ENCODE measurements at places on chromosomes 6 and 20. TPM values are rescaled to one million over a fixed set of nuclear protein-coding genes. Genes with fewer than 3 reads are reported as not detected.
A peak's percentile ranks its signal among the peaks of the same experiment; 100 is the strongest.

The ZC2HC1B gene
- total RNA-seq, result not detected

The TGM3 gene
- total RNA-seq, result not detected

The MCCD1 gene
- not detected for total RNA-seq

The ZNF334 gene
- not detected for total RNA-seq

The PTK6 gene
- total RNA-seq, result 15.9 TPM

The TFAP2C gene
- total RNA-seq, result 3.1 TPM

The DLK2 gene
- 0.86 TPM for total RNA-seq

The TMEM217 gene
- total RNA-seq, result 0.99 TPM

The PKHD1 gene
- 25.2 TPM for total RNA-seq

GRCh38 chr6:156953479-156954146 is 176.4 kb downstream of the ARID1B start:
- H3K4me3 ChIP-seq, result peak overlapping the region; percentile 26
- peaks cover 5% of the 10 kb centered on the region for H3K36me3 ChIP-seq
- no peaks in the 10 kb centered on the region for H3K27me3 ChIP-seq
- peaks cover 15% of the 10 kb centered on the region for H3K4me1 ChIP-seq

- no peaks in the 10 kb centered on the region for H3K27me3 ChIP-seq
- no peak overlapping the region for H3K27ac ChIP-seq
- H3K4me3 ChIP-seq, result no peak overlapping the region
- H3K36me3 ChIP-seq, result peaks cover 10% of the 10 kb centered on the region
- no peak for DNase-seq
Observed at GRCh38 chr6:30841644-30842504, 42.4 kb upstream of the DDR1 start.

DNA sequence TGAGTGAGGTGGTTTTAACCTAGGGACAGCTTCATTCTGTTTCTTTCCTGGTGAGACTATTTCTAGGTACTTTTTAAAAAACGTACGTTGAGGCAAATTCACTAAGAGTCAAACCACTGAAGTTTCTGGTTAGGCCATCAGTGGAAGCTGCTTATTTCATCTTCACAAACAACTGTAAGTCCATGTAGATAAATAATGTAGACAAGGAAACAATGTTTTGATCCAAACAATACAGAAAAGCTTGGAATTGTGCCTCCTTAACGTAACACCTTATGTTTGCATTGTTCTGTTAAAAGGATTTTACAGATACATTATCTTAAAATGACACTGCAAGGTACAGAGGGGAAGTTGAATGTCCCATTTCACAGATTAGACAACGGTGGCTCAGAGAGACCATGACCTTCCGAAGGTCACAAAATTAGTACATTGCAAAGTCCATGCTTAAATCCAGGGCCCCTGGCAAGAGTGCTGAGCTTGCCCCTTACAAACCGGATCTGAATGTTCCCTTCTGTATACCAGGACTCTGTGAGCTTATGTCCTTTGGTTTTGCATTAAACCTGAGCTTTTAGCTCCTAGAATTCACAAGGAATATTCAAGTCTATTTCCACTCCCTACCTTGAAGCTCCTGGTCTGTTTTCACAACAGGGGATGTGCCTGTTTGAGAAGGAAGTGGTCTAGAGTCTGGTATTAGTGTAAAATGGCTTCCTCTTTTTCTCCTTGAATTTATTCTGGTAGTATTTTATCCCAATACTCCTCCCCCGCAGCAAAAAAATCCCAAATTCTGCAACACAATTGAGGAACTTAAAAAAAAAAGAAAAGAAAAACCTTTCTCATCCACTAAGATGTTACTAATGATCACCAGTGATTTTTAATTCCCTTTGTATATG is 28.9 kb upstream of the ZNF217 start:
- peaks cover 49% of the 10 kb centered on the region for H3K4me1 ChIP-seq
- H3K4me3 ChIP-seq, result peak overlapping the region; percentile 57
- no peak for DNase-seq
- H3K27me3 ChIP-seq, result no peaks in the 10 kb centered on the region
- H3K36me3 ChIP-seq, result peaks cover 26% of the 10 kb centered on the region

DNA sequence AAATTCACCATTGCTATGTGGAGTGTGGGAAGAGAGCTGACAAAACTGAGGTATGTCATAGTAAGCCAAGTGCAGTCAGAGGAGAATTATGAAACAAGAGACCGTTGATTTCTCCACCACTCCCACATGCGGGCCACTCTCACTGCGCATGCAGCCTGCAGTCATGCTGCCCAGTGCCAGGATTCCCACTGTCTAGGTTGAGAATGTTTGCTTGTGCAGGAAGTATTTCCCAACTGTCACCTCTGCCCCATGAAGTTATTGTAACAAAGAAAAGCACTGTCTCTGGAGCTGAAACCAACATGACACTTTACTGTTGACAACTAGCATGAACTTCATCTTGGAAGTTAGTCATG is 18.7 kb upstream of the SFT2D1 start:
- peaks cover 5% of the 10 kb centered on the region for H3K36me3 ChIP-seq
- H3K27me3 ChIP-seq, result no peaks in the 10 kb centered on the region
- no peak overlapping the region for H3K4me3 ChIP-seq
- DNase-seq, result peak; percentile 51
- peaks cover 7% of the 10 kb centered on the region for H3K4me1 ChIP-seq

DNA sequence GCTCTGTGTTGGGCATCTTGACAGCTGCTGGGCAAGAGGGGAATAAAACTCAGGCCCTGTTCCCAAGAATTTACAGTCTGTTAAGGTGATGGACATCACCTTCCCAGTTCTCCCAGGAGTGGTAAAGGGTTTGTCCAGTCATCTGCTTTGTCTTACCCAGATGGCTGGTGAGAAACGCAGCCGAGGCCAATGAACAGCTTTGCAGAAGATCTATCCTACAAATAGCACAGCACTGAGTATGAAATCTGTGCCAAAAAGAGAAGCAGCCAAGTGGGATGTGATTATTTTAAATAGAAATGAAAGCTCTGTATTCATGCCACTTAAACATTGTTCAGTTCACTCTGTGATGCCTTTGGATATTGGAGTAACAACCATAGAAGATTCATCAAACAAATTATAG is 132.7 kb upstream of the SLC22A16 start:
- H3K27me3 ChIP-seq, result no peaks in the 10 kb centered on the region
- H3K27ac ChIP-seq, result no peak overlapping the region
- no peak for DNase-seq
- H3K4me3 ChIP-seq, result no peak overlapping the region
- H3K36me3 ChIP-seq, result no peaks in the 10 kb centered on the region

GRCh38 chr20:1907586-1907985 is 12.4 kb downstream of the SIRPA start:
- no peak overlapping the region for H3K27ac ChIP-seq
- DNase-seq, result no peak
- no peak overlapping the region for H3K4me3 ChIP-seq
- H3K4me1 ChIP-seq, result peaks cover 28% of the 10 kb centered on the region
- H3K27me3 ChIP-seq, result no peaks in the 10 kb centered on the region

- H3K27ac ChIP-seq, result peak overlapping the region; percentile 68
- peak overlapping the region; percentile 89 for H3K4me3 ChIP-seq
- H3K4me1 ChIP-seq, result peaks cover 49% of the 10 kb centered on the region
- H3K27me3 ChIP-seq, result no peaks in the 10 kb centered on the region
- DNase-seq, result peak; percentile 21
Observed at GRCh38 chr6:166955121-166955864, 1.1 kb downstream of the RNASET2 start.

DNA sequence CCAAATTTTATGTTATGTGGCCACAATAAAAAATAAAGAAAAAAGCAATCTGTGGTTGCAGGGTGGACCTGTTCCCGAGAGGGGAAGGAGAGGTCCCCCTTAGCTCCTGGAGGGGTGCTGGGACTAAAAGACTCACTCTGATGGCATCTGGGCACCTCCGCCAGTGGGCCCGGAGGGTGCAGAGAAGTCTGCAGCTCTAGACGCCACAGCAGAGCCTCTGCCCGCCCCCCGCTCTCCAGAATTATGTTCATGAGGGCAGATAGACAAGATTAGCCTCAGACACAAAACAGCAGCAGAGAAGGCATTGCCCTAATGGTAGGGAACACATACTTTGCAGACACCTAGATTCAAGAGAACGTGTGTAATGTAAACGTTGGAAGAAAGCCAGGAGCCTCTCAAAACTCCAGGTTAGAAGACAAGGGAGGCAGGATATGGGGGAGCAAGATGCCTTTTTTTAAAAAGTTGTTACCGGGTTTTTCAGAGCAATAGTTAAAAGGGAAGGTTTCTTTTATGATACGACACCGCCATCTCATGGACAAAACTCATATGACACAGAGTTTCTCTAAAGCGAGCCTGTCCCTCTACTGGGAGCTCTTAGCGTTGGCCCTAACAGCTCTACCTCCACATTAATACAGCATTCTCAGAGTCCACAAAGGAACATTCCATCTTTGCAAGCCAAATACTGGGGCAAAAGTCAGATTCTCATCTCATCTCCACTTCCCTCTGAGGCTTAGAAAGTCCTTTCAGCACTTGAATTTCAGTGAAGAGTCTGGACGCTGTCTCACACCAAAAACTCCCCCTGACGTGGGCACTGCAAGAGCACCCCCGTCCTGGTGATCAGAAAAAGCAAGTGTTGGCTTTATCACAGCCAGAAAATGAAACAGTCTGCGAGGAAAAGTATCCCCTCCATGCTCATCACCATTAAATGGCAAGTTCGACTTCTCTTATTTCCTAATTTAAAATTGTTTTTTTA is 47.2 kb downstream of the FOXF2 start:
- no peak overlapping the region for H3K27ac ChIP-seq
- H3K4me3 ChIP-seq, result no peak overlapping the region
- no peaks in the 10 kb centered on the region for H3K36me3 ChIP-seq
- H3K27me3 ChIP-seq, result peaks cover 67% of the 10 kb centered on the region

- no peaks in the 10 kb centered on the region for H3K27me3 ChIP-seq
- peaks cover 69% of the 10 kb centered on the region for H3K36me3 ChIP-seq
- DNase-seq, result no peak
- peaks cover 27% of the 10 kb centered on the region for H3K4me1 ChIP-seq
- H3K4me3 ChIP-seq, result peak overlapping the region; percentile 90
- H3K27ac ChIP-seq, result peak overlapping the region; percentile 83
Observed at GRCh38 chr6:43058531-43058930, 703 bp downstream of the MRPL2 start.

- peak overlapping the region; percentile 63 for H3K27ac ChIP-seq
- H3K4me3 ChIP-seq, result peak overlapping the region; percentile 6
- DNase-seq, result peak; percentile 77
- H3K4me1 ChIP-seq, result peaks cover 71% of the 10 kb centered on the region
Observed at GRCh38 chr20:50146732-50147662, 6.5 kb downstream of the PEDS1 start.

DNA sequence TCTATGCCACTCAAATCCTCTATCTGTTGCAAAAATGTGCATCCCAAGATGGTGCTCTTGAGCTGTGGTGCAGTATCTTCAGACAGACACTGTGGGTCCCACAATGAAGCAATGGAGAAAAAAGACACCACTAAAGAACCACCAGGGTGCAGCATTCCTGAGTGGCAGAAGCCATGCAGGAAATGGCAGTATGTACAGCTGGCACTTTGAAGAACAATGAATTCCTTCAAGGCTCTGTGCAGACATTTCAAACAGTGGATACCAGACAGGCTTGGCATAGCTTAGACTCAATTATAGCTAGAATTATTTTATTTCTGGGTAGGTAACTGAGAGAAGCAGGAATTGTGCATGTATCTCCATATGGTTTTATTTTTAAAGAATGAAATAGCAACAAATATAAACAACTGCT is 24.0 kb upstream of the HDAC2 start:
- H3K36me3 ChIP-seq, result no peaks in the 10 kb centered on the region
- peaks cover 37% of the 10 kb centered on the region for H3K4me1 ChIP-seq
- H3K4me3 ChIP-seq, result no peak overlapping the region
- no peaks in the 10 kb centered on the region for H3K27me3 ChIP-seq
- DNase-seq, result peak; percentile 80

DNA sequence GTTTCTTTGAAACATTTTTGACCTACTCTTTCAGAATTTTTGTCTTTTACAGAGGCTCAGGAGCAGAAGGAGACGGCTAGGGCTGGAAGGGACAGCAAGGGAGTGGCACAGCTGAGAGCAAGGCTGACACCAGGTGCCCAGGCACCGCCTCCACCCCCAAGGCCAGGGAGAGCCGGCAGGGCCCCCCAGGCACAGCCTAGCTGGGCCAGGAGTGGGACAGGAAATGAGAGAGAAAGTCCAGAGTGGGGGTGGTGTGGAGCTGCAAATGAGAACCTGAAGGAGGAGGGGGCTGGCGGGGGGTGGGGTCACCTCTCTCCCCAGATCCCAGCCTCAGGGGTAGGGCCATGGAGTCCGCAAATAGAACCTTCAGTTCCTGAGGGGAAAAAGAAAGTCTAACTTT is 236.7 kb downstream of the CDC5L start:
- H3K27me3 ChIP-seq, result peaks cover 44% of the 10 kb centered on the region
- H3K27ac ChIP-seq, result no peak overlapping the region
- H3K4me1 ChIP-seq, result no peaks in the 10 kb centered on the region
- no peaks in the 10 kb centered on the region for H3K36me3 ChIP-seq
- DNase-seq, result no peak

DNA sequence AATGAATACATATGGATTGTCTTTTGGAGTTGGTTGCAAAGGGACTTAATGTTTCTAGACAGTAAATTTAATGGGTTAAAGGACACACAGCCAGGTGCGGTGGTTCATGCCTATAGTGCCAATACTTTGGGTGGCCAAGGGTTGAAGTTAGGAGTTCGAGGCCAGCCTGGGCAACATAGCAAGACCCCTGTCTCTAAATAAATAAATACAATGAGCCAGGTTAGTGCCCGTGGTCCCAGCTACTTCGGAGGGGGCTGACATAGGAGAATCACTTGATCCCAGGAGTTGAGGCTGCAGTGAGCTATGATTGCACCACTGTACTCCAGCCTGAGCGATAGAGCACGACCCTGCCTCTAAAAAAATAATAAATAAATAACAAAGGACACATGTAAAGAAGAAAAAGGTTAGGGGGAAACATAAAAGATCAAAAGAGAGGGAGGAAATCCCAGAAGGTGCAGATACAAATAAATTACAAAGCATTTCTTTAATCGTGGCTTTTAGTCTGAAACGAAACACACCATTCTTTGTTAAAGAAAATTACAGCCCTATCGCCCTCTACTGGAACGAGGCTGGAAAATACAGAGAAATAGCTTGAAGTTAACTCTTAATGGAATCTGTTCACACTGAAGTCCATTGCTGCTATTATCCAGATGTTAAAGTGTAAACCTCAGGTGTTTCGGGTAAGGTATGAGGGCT is 42.6 kb upstream of the SCML4 start:
- DNase-seq, result peak; percentile 40
- no peak overlapping the region for H3K4me3 ChIP-seq
- H3K27ac ChIP-seq, result no peak overlapping the region
- no peaks in the 10 kb centered on the region for H3K27me3 ChIP-seq

DNA sequence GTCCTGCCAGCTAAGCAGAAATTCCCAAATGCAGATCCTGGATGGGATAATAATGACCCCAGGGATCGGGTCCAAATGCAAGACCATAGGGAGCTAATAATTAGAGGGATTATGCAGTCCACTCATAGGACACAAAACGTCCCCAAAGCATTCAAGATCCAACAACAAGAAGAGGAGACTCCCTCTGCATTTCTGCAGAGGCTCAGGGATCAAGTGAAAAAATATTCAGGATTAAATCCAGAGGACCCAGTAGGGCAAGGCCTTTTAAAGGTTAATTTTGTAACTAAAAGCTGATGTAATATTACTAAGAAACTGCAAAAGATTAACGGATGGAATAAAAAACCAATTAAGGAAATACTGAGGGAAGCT is 22.2 kb downstream of the HLA-A start:
- H3K4me1 ChIP-seq, result peaks cover 45% of the 10 kb centered on the region
- no peak for DNase-seq
- H3K27me3 ChIP-seq, result no peaks in the 10 kb centered on the region
- peak overlapping the region; percentile 85 for H3K27ac ChIP-seq

- no peak overlapping the region for H3K27ac ChIP-seq
- H3K4me1 ChIP-seq, result peaks cover 7% of the 10 kb centered on the region
- no peaks in the 10 kb centered on the region for H3K36me3 ChIP-seq
- no peak for DNase-seq
Observed at GRCh38 chr6:14025160-14025559, 92.4 kb upstream of the CD83 start.
